NAMALWA (cell line): ENCODE measurements at places on chromosomes 1 and 21.
A peak's percentile ranks its signal among the peaks of the same experiment; 100 is the strongest.

DNA sequence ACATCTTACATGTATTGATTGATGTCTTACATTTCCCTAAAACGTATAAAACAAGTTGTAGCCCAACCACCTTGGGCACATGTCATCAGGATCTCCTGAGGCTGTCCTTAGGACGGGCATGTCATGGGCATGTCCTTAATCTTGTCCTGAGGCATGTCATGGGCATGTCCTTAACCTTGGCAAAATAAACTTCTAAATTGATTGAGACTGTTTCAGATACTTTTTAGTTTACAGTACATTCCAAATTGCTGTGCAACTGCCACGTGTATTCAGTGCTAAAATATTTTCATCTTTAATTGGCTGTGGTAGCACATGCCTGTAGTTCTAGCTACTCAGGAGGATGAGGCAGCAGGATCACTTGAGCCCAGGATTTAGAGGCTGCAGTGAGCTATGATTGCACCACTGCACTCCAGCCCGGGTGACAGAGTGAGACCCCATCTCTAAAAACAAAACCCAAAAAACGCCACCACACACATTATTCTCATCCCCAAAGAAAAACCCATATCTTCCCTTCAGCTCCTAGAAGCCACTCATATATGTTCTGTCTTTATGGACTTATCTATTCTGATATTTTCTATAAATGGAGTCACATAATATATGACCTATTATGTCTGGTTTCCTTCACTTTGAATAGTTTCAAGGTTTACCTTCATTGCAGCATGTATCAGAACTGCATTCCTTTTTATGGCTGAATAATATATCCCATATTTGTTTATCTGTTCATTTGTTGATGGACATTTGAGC lies 96.0 kb upstream of the BTG3 start:
- DNase-seq, result no peak

DNA sequence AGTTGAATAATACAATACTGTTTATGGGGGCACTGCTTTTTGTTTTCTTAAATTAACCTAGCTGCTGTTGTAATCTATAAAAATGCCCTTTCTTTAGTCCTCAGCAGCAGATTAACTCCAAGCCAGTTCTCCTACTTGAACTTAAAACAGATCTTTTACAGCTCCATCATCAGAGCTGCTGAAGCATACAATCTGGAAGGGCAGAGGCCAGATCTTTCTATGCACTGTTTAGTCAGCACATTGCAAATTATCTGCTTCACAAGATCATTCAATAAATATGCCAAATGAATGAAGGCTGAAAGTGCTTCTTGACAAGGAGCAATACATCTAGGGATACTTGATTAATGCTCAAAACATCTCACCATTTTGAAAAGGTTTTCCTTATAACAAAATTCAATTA lies 115.8 kb downstream of the PLPPR5 start:
- DNase-seq, result no peak

GRCh38 chr1:37828410-37829074 lies 20.5 kb upstream of the YRDC start:
- DNase-seq, result no peak

DNA sequence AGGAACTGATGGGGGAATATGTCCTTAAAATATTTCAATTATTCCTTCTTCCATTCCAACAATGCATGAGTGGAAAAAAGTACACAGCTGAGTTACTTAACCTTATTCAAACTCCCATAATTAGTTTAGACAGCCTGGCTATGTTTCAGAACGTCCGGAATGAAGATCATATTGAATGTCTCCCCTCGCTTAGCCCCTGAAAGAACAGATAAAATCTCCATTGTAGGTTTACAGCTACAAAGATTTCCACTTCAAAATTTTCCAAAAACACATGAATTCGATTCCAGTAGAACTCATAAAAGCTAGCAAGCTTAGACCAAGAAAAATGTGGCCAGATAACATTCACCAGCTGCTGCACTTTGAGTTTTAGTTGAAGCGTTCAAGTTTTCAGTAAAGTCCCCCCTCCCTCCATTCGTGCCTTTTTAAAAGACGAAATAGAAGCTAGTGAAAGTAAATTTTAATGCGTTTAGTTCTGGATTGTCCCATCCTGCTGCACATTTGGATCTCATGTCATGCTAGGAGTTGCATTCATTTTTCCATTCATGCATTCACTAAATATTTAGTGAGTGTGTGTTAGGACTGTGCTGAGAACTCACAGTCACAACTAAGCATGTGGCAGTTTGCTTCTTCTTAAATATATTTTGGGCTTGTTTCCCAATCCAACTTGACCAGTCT lies 29.4 kb upstream of the SSX2IP start:
- DNase-seq, result no peak

GRCh38 chr21:29351691-29352090 lies 53.0 kb downstream of the BACH1 start:
- DNase-seq, result no peak

DNA sequence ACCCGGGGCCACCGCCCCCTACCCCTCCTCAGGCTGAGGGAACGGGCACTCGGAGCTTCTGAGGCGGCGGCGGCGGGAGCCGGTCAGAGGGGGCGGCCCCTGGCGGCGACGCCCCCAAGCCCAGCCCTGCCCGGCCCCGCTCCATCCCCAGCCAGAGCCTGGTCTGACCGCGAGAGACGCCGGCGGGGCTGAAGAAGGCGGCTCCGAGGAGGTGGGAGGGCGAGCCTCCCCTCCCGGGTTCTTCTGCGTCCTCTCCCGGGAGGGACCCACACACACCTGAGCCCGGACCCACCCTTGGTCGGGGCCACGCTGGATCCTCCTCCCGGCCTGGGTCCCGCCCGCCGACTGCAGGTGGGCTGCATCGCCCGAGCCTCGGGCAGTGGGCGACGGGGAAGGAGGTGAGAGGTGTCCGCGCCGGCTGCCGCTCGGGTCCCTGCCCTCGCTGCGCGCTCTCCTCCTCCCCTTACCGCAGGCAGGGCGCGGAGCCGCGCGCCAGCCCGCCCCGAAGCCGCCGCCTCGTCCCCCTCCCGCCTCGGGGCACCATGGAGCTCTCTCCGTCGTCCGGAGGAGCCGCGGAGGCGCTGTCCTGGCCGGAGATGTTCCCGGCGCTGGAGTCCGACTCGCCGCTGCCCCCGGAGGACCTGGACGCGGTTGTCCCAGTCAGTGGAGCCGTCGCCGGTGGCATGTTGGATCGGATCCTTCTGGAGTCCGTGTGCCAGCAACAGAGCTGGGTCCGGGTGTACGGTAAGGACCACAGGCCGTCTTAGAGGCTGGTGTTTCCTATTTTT lies at the start of gene RASAL2:
RASAL2 (plus strand) TSS at position 154 of the 788 bp plus-strand sequence; CDS start at position 543, 389 bp downstream.
- no peak for DNase-seq

DNA sequence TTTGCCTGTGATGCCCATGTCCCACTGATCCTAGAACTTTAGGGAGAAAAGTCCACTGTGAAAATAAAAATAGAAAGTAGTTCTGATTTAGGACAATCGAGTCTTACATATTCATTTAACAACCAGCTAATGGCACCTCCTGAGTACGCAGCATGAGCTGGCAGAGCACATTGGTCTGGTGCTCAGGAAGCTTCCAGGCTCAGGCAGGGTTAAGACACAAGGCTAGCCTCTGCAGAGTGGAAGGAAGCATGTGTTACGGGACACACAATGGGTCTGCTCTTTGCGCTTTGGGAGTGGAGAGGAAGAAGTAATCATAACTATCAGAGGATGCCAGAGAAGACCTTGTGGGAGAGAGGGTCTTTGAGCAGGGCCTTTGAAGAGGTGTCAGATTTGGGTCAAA lies 4.2 kb upstream of the KLHDC8A start:
- no peak for DNase-seq

DNA sequence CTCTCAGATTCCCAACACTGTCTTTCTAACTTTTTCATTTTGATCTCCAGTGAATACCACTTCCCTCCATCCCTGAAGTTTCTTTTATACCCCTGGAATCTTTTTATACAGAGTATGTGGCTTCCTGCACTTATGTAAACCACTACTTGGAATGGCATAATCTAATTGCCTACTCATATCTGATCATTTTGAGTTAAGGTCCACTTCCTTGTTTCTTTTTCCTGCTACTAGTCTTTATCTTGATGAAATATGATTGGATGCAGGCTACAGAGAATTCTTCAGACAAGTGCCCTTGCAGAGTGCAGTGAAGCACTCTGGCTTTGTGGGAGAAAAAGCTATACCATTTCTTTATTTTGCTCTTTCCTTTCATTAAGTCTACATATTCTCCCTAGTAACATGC lies 325.3 kb upstream of the ADAMTS5 start:
- no peak for DNase-seq

DNA sequence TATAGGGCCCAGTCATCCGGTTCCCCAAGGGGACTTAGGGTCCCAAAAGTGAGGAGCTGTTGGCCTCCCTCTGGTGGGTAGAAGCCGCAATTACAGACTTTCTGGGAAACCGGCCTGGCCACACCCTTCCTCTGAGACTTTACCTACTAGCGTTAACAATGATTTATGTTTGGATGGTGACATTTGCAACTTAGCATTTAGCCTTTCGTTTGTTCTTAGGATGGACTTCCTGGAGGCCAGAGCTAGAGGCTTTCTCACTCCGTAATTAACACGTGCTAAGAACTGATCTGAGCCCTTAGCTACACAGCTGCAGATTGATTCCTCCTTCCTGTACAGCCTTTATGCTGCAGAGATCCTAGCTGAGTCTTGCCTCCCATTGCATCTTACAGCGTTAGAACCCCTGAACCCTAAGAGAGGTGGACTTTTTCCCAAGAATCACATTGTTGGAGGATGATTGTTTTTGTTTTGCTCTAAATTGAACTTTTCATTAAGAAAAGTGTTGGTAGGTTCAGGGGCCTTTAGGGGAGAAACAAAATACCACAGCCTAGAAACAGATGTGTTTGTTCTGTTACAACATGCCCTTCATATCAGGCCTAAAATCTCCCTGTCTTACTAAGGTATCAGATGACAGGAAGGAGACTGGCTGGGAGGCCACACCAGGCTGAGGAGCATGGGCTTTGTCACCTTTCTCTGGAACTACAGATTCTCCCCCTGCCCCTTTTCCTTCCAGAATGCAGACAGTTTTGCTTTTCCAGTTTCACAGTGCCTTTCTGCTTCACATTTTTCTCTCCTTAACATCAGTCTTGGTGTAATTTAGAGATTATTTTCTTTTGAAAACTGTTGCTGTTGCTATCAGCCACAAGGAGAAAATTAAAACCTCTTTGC lies 1.9 kb downstream of the S100A11 start:
- DNase-seq, result peak; percentile 93

- DNase-seq, result no peak
Observed at GRCh38 chr1:209802117-209802779, 3.7 kb downstream of the IRF6 start.

DNA sequence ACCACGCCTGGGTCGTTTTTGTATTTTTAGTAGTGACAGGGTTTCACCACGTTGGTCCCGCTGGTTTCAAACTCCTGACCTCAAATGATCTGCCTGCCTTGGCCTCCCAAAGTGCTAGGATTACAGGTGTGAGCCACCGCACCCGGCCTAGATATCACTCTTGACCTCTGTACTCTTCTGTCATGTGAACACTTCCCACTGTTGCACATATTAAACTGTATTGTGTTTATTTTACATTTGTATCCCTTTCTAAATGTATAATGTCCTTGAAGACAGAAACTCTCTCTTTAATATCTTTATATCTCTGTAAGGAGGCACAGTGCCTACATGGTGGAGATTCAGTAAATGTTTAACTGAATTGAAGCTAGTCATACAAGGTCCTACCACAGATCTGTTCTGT lies 19.3 kb upstream of the PSMD4 start:
- DNase-seq, result no peak

GRCh38 chr1:75135573-75136194 lies 1.5 kb downstream of the LHX8 start:
- no peak for DNase-seq

GRCh38 chr1:87805666-87806378 lies 477.1 kb downstream of the LMO4 start:
- DNase-seq, result no peak

GRCh38 chr1:201183753-201184152 lies 6.9 kb upstream of the IGFN1 start:
- DNase-seq, result no peak

DNA sequence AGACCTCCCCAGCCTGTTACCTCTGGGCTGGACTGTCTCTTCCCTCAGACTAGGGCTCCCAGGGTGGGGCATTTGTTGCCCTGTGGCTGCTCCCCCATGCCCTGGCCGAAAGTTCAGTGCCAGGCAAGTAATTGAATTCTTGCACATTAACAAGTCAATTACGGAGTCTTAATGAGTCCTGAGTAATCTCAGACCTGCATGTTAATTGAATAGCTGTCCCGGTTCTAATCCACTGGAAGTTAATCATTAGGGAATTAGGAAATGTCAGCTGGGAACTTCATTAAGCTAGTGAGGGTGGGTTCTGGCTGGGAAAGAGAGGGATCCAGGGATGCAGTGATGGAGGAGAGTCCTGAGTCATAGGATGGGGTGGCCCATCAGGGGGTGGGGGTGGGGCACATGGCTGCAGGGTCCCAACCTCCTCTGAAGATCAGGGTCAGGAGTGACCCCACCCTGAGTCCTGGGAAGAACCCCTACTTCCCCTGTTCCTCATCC lies 47.1 kb upstream of the CSF3R start:
- DNase-seq, result no peak

DNA sequence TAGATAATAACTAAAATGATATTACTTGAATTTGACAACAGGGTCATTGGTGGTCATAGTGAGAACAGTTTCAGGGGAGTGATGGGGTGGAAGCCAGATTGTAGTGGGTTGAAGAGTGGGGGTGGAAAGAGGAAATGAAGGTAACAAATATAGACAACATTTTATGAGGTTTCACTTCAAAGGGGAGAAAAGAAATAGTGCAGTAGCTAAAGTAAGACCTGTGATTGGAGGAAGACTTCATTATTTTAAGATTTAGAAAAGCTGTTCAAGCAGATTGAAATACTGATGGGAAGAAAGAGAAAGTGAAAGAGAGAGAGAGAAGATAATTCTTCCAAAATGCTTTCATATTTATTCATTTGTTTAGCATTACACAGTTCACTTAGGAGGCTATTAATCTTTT lies 52.0 kb upstream of the KCNA3 start:
- DNase-seq, result peak; percentile 28

- DNase-seq, result no peak
Observed at GRCh38 chr1:49356594-49356993, 579.9 kb upstream of the BEND5 start.

DNA sequence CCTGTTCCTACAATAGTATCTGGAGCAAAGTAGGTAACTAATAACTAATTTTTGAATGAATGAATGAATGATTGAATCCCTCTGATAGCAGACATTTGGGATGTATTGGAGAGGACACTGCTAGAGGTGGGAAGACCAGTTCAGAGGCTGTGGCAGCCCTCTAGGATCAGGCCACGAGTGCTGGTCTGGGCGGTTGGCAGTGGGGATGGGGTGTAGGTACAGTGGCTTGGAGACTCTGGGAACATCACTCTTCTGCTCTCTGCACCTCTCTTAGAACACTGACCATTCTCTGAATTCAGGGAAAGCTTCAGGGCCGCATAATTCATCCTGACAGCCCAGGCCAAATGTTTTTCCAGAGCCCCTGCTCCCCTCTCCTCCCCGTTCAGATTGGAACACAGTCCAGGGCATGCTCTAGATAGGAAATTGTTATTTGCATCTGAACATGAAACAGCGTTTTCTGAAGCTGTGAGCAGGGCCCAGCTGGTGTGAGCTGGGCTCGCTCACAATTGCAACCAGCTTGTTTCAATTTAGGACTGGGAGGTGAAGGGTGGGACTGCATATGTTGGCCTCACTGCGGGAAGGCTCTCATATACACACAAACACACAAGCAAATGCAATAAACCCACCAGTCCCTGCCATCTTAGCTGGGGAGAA lies 253.1 kb upstream of the USP24 start:
- DNase-seq, result no peak

GRCh38 chr1:150162862-150163706 lies 13.4 kb downstream of the PLEKHO1 start:
- DNase-seq, result peak; percentile 26
